Fibroblast of the aortic adventitia (primary cell): ENCODE measurements at places on chromosomes 6 and 20.
A peak's percentile ranks its signal among the peaks of the same experiment; 100 is the strongest.

- DNase-seq: no peak
These were observed 174.0 kb downstream of the SASH1 start for GRCh38 chr6:148516617-148517016.

GRCh38 chr6:130202782-130203181 lies 20.0 kb downstream of the SAMD3 start:
- DNase-seq: no peak

- no peak for DNase-seq
These were observed 128.6 kb upstream of the LRFN2 start for GRCh38 chr6:40715570-40716403.

- peak; percentile 30 for DNase-seq
These were observed 6.5 kb downstream of the PEDS1 start for GRCh38 chr20:50146732-50147662.

GRCh38 chr20:49658508-49658907 lies 55.2 kb downstream of the B4GALT5 start:
- DNase-seq: no peak

- no peak for DNase-seq
These were observed 678.0 kb downstream of the DHX35 start for GRCh38 chr20:39640147-39640546.

- DNase-seq: no peak
These were observed 50.2 kb downstream of the ARHGAP18 start for GRCh38 chr6:129659590-129660345.

GRCh38 chr6:151067684-151068596 lies 171.8 kb upstream of the AKAP12 start:
- DNase-seq: peak; percentile 94

DNA sequence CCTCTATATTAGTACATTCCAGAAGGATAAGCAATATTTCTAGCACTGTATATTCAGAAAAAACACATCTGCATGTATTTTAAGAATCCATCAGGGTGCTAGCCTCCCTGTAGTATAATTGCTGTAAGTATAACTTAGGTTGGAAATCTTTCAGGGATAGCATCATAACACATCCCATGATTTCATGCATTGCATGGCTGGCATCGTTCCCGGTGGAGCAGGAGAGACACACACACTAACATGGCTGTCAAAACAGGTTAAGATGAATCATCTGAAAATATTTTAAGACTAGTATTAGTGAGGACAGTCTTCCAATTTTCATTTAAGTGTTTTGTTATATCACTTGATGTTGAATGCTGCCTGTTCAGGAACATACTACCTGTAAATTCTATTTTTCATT lies 32.1 kb upstream of the CENPW start:
- peak; percentile 87 for DNase-seq

GRCh38 chr6:71446470-71446869 lies 157.9 kb downstream of the OGFRL1 start:
- no peak for DNase-seq

- no peak for DNase-seq
These were observed 4.7 kb downstream of the ADA start for GRCh38 chr20:44646641-44647274.

- no peak for DNase-seq
These were observed 19.1 kb downstream of the TLDC2 start for GRCh38 chr20:36895036-36895435.

GRCh38 chr20:36098364-36098763 lies 56.2 kb upstream of the EPB41L1 start:
- DNase-seq: peak; percentile 71

GRCh38 chr6:6612308-6612707 lies 23.8 kb downstream of the LY86 start:
- no peak for DNase-seq

- DNase-seq: peak; percentile 6
These were observed 398 bp upstream of the SPATS1 start for GRCh38 chr6:44342052-44342451.
